ENCODE measurements at places on chromosomes 1 and 21.

- no peak for DNase-seq
These were observed 50.5 kb upstream of the IPO9 start for GRCh38 chr1:201778279-201779065.

DNA sequence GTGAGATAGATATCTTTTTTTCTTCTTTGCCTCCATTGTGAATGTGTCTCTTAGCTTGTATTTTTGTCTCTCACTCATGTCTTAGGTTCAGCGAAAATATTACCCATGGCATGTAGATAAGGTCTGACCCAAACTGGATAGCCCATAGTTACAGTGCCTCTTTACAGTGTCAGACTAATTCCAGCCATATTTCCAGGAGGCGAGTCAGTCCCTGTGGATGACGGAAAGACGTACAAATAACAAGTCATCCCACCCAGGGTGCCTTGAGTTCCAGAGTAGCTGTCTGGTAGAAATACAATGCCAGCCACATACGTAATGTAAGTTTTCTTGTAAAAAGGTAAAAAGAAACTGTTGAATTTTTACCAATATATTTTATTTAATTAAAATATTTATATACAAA, 157.3 kb downstream of the ZNF281 start:
- no peak for DNase-seq

GRCh38 chr1:224565186-224565585, 50.9 kb upstream of the CNIH3 start:
- DNase-seq: no peak

DNA sequence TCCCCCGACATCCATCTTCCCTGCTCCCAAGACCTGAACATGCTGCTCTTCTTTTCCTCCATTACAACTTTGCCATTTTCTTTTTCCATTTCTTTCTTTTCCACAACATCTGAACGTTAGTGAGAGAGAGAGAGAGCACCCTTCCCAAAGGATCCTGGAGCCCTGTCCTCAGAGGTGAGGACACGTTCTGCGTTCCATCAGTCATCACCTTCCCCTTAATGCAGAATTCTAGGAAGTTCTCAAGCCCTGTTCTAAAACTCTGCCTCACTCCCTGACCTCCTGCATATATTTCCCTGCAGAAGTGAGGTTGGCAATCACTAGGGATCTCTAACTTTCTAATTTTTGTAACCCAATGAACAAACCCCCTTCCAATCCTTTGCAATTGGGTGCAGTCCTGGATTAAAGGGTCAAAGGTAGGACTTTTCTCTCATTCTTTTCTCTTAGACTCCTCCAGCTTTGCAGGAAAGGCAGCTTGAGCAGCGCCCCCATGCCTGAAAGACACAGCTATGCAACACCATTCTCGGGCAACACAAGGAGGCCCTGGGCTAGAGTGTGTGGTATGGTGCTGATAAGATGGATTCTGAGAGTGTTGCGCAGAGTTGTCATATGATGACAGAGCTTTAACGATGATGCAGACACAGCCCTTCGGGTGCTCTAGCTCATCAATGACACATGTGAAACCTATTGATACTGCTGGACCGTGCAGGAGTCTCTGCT, 59.2 kb upstream of the TNR start:
- no peak for DNase-seq

DNA sequence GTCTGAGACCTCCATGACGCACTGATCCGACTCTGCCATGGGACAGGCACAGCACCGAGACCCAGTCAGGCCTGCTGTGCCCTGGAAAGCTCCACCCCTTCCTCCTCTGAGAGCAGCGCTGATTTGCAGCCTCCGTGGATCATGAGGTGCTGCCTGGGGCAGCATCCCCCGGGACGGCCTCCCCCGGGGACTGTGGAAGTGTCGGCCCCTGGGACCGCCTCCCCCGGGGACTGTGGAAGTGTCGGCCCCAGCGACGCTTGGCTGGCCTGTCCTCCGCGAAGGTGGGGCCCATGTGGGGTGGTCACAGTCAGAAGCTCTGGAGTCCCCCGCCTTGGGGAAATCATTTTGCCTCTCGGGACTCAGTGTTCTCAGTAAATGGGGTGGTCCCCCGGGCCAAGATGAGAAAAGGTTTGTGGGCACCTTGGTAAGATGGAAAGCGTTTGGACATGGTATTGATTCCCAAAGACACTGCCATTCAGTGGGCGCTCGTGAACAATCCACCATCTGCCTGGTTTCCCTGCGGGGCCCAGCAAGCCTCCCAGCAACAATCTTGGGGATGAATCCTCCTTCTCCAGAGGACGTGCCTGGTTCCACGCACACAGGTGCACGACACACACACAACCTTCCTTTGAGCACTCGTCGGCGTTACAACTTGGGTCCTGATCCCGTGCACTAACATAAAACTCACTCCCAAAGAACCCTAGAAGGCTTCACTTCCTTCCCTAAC, 3.0 kb downstream of the TFF2 start:
- DNase-seq: no peak

- DNase-seq: no peak
These were observed 2.0 kb downstream of the KYAT3 start for GRCh38 chr1:88990426-88990825.

DNA sequence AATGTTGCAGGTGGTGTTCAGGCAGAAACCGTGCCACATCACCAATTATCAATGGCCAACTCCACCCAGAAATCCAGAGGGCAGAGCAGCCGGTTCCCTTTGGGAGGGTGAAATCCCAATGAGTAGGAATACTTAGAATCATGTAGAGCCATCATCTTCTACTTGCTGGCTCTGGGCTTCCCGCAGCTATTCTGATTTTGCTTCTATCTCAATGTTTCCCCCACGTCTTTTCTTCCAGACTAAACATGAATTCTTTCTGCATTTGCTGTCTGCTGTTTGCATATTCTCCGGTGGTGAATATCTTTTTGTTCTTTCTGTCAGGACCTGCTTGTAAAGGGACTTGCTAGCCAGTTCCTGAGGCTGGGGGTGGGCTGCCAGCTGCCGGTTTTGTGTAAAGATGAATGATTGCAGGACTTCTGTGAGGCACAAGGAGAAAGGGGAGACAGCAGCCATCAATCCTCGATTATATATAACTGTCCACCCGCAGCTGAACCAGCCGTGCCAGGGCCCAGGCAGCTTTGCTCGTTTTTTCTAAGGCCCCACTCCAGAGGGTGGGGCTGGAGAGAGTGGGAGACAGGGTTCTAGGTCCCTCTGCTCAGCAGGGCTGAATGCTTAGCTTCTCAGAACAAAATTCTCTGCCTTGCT, 33.2 kb downstream of the PRAMEF20 start:
- no peak for DNase-seq

DNA sequence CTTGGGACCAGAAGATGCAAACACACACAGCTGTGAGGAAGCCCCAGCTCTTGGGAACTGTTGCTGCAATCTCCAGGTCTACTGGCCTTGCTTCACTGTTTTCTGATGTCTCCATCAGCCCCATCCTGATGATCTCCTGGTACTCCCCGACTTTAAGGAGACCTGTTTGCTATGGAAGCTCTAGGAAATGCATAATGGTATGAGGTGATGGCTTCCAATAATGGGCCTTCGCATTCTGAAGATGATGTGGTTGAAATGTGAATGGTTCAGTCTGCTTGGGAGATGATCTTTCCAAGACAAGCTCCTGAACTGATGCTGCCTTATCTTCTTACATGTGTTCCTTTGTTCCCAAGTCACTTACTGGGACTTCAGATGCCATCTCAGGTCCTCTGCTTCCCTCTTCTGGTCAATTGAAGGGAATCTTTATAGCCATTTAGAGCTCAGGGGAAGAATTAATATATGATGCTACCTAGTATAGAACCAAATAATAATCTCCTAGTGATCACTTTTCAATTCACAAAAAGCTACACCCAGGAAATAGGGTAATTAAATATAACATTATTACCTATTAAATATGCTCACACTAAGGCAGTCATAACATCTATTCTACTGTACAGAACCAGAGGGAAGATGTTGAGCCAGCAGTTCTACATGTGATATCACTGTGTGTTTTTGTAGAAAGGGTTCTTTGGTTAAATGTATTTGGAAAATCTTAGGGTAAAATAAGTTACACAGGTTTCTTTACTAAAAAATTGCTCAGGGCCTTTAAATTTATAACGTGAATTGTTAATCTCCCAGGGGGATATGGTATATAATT, 73.9 kb upstream of the VTCN1 start:
- no peak for DNase-seq

GRCh38 chr1:114979278-114979891, 50.2 kb upstream of the TSHB start:
- peak; percentile 56 for DNase-seq

- no peak for DNase-seq
These were observed 19.6 kb downstream of the OLIG1 start for GRCh38 chr21:33089395-33090119.

DNA sequence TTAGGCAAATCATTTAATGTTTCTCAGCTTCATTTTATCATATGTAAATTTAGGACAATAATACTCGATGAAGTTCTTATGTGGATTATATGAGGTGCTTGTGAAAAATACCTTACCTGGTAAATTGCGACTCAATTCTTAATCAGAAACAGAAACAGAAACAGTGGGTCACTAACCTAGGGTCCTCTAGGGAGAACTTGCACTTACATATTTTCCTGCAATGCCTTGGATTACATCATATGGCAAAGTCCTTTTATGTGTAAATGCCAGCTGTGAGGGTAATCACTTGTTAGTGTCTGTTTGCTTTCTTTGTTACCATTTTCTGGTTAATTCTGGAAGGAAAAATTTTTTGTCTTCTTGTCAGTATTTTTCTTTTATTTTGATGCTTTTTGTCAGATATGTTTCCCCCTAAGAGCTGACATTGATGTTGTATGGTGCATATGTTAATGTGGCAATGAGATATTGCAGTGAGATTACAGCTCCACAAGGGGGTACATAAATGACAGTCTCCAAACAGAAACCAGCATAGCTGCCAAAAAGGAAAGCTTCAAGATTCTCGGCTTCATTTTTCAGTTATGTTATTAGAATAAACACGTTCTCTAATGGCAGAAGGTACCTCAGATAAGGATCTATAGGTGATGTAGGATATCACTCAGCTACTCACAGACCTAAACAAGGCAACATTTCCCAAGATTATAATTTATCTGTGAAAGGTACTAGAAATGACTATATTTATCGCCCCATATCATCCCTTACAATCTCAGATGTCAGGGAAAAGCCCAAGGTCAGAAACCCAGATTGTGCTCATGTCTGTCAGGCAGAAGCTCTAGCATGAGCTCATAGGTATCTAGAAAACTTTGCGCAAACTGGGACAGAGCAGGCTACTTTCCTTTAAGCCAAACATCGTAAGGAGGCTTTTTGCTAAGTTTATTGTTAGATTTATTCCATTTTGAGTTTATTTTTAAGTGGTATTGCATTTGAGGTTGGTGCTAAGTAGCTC, 119.9 kb downstream of the FASLG start:
- no peak for DNase-seq

- DNase-seq: no peak
These were observed 6.6 kb downstream of the PAPPA2 start for GRCh38 chr1:176469450-176470010.

DNA sequence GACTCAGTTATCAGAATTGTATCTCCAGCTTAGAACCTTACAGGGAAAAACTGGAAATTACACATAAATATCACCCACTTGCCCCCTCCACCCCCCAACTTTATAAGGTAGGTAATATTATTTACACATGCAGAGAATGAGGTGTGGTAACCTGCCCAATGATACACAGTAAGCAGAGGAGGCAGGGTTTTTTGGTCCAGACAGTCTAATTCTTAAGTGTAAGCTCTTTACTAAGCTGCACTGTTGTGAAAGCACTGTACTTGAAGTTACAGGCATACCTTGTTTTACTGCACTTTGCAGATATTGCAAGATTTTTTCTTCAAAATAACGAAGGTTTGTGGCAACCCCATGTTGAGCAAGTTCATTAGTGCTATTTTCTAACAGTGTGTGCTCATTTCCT, 24.8 kb upstream of the MYOCOS start:
- DNase-seq: no peak

- peak; percentile 36 for DNase-seq
These were observed 703 bp downstream of the PUM1 start for GRCh38 chr1:31064718-31065309.

- DNase-seq: no peak
These were observed 293.3 kb upstream of the RUNX1 start for GRCh38 chr21:35342440-35342839.

- DNase-seq: no peak
These were observed 229.8 kb downstream of the DISC1 start for GRCh38 chr1:231856426-231856825.

DNA sequence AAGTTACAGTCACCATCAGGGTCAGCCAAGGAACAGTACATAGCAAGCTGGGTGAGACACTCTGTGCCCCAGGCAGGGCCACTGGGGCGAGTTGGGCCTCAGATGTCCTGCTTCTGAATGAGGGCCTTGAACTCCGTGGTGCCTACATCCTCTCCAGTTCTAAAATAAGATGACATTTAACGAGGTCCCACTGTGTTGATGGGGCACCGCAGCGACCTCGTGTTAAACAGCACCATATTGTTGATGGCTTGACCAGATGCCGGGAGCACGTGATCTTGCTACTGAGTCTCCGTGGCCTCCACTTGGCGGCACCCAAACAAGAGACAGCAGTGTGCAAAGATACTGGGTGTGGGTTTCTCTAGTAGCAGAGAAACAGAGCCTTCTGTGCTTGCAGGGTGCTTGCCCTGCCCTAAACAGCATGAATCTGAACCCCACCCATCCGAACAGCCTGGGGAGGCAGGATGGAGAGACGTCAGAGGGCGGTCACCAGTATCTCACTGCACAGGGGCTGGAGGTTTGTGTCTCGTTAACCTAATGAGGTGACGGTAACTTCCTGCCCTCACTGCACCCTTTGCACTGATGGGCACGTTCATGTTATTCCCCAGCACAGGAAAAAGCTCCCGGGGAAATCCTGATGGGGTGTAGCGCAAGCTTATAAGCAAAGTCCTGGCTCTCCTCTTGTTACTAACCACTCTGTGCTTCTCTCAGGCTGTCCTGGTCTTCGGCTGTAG, 324.4 kb downstream of the AJAP1 start:
- no peak for DNase-seq

DNA sequence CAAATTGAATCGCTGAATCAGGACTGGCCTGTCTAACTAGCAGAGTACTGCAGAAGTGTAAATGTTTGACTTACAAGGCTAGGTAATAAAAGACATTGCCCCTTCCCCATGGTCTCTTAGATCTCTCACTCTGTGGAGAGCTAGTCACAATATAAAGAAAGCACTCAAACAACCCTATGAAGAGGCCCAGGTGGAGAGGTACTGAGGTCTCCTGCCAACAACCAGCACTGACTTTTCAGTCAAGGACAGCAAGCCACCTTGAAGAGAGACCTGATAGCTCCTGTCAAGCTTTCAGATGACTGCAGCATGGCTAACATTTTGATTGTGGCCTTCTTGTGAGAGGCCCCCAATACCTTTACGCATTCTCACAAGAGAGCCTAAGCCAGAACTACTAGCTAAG, 18.5 kb downstream of the HFM1 start:
- no peak for DNase-seq

GRCh38 chr1:33388805-33389771, 41.8 kb downstream of the PHC2 start:
- DNase-seq: no peak

DNA sequence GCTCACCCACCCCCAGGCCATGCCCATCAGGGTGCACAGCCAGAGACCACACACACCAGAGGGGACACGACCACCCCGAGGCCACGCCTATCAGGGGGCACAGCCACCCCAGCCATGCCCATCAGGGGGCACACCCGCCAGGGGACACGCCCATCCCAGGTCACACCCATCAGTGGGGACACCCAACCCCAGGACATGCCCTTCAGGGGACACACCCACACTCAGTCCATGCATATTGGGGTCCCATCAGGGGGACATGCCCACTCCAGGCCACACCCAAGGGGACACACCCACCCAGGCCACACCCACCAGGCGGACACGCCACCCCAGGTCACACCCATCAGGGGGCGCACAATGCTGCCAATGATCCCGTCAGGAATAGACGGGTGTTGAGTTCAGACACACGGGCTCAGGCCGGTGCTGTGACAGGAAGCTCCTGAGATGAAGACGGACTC, 20.7 kb downstream of the MCM3AP start:
- DNase-seq: no peak
